Muscle of leg (tissue), 16 donors: ENCODE measurements at places on chromosomes 7 and 10. TPM values are rescaled to one million over a fixed set of nuclear protein-coding genes. Genes with fewer than 3 reads are reported as not detected.

GRCh38 chr7:458511-459245 is 61.0 kb downstream of the PDGFA start:
- DNase-seq, result no peak

DNA sequence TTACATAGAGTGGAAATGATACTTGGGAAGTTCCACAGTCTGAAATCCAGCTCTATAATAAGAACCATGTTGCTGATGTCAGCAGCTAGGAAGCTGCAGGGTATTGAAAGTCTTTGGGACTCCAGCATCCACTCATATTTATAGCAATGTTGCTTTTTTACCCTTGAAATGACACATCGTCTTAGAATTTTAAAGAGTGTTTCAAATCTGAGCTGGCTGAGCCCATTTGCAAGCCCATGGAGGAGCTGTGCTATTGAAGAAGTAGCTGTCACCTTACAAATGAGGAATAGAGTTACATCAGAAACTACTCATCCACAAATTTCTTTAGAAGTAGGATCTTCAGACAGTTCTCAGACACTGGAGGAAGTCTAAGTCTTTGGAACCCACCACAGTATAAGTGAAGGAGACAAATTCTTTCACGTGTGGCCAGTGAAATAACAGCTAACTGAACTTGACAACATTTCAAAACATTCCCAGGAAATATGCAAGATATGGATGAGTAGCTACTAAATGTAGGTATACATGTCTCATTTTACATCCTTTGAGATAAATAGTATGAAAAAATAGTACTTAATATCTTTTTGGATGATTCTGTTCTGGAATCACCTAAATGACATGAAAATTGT is 203.6 kb downstream of the ZNF365 start:
- peak; percentile 35 for DNase-seq

- DNase-seq, result no peak
Observed at GRCh38 chr7:138316421-138317043, 143.5 kb upstream of the TRIM24 start.

DNA sequence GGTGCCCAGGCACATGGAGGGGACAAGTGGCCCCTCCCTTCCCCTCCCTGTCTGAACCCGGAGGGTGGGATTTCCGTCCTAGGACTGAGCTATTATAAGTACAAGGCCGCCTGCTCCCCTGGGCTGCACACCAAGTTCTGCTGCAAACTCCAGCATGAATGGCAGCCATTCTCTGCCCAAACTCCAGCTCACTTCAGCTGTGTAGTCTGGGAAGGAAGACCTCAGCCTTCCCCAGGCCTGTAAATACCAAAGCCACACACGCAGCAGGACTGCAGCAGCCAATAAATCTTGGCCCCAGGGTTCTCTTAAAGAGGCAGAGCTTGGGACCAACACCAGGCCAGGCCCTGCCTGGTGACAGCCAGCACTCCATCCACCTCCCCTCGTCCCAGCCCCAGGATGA is 291.3 kb upstream of the ZMIZ1 start:
- peak; percentile 93 for DNase-seq

GRCh38 chr7:116162254-116162653 is 48.1 kb upstream of the TES start:
- DNase-seq, result no peak

GRCh38 chr7:82284936-82285519 is 158.5 kb downstream of the CACNA2D1 start:
- no peak for DNase-seq

The PKD1L1 gene
- 0.49 TPM for total RNA-seq

The HOXA4 gene
- total RNA-seq, result 3.2 TPM
